ENCODE measurements at places on chromosomes 4 and X.

DNA sequence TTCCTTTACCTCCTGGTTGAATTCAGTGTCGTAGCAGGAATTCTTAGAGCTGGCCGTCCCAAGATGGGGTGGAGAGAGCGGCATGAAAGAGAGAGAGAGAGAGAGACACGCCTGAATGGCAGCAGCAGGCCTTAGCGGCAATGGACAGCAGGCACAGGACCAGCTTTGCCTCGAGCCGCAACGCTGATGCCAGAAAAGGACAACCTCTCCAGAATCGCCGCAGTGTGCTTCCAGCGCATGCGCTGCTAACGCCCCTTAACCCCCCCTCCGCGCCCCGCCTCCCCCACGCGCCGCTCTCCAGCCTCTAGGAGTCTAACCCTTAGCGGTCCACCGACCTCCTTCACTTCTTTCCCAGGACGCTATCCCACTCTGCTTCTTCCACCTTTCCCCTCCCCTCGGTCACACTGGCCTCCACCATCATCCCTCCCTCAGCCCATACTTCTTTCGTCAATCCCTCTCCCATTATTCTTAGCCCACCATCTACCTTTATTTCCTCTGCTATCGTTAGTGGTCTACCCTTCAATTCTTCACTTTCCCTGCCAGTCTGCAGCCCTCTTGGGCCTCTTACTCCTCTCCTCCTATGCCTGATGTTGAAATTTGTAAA lies 10.5 kb upstream of the ZCCHC13 start:
- DNase-seq, result no peak

DNA sequence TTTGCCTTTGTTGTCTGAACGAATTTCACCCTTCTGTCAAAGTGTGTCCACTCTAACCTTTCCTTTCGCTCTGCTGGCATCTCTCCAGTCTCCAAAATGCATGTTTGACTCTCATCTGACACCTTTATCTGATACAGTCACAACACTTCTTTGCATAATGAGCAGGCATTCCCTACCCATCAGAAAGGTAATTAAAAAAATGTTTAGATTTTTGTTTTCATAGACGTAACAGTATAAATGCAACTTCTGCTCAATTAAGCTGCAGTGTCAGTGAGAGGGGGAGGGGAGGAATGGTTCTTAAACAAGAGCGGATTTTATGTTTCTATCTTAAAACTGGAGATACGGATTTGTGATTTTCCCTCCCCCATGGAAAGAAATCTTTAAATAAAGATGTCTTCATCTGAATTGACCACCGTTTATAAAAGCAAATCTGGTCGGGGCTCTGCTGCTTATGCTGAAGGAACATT lies 70.2 kb downstream of the CXXC4 start:
- no peak for DNase-seq

GRCh38 chr4:163612762-163613161 lies 118.3 kb downstream of the TMA16 start:
- no peak for DNase-seq

DNA sequence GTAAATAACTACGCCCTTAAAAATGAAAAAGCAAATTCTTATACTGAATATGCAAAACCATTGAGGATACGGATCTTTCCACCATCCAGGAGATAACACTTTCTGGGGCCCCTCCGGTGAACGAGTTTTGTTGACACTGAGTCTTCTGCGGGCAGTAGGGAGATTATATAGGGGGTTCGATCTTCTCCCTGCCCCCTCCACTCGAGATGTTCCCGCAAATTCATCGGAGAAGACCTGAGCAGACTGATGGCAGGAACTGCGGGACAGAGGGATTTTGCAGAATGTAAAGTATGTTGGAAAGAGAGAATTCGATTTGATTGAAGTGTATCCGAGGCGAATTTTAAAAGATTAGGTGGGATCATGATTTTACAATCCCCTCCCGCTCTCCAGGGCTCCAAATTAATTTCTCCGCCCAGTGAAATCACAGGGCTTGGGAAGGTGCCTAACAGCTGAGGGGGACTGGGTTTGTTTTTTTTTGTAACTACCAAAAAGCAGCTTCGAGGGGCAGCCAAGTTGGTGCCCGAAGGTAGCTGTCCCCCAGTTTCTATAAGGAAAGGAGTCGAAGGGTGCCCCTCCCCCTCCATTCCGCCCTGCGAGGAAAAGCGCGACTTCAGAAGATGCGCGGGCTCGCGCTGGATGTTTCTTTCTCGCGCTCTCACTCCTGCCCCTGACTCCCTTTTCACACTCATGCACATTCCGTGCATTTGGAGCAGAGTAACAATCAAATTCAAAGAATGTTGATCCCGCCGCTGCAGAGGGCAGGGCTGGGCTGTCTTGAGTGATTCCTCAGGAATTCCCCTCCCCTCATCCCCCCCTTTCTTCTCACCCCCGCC lies 1.2 kb downstream of the TMEM255A start:
- no peak for DNase-seq

GRCh38 chr4:105147553-105148161 lies 981 bp downstream of the TET2 start:
- no peak for DNase-seq

DNA sequence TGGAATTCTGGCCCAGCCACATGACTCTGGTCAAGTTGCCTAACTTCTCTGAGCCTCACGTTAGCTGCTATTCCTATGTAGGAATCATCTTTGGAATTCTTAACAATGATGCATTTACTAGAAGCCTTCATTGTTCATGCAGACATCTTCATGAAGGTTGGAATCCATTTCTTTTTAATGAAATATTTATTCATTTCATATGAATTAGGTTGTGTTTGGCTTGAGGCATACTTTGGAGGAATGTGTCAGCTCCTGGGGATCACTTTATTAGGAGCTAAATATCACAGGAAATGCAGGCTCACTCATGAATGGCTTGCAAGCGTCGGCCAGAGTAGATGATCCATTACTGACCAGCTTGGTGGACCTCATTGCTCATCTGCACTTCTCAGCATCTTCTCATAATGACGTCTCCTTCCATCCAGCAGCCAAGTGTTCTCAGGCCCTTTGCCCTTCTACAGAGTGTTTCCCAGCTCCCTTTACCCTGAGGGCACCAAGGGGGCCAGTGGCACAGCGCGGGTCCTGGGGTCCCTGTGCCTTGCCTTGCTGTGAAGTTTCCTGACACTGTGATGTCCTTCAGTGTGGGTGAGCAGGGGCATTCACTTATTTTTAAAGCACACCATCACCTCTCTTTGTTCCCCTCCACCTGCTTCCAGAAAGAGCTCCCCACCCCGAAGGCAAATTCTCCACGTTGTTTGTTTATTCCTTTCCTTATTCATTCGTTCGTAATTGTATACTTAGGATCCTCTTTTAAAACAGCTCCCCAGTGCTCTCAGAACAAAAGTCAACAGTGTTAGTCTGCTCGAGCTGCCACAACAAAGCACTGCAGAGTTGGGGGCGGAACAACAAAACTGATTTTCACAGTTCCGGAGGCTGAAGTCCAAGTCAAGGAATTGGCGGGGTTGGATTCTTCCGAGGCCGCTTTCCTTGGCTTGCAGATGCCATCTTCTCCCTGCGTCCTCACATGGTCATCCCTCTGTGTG lies 106.8 kb downstream of the STK32B start:
- DNase-seq, result no peak

DNA sequence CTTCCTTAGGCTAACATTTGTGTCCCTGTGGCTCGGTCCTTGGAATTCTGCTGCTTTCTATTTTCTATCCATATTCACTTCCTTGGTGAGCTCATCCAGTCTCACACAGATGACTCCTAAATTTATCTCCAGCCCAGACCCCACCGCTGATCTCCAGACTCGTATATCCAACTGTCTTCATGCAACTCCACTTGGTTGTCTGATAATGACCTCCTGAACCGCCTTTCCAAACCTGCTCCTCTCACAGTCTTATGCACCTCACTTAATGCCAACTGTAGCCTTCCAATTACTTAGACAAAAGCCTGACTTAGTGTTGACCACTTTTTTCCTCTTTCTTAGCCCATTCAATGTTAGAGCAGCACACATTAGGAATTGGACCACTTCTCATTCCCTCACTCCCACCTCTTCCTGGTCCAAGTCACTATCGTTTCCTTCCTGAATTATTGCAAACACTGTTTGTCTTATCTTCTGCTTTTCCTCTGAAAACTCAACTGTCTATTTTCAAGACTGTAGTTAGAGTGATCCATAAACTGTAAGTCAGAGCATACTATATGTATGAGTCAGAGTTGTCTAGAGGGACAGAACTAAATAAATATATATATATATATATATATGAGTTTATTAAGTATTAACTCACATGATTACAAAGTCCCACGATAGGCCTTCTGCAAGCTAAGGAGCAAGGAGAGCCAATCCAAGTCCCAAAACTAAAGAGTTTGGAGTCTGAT lies 292.5 kb downstream of the UNC5C start:
- DNase-seq, result no peak

GRCh38 chr4:117264072-117264471 lies 178.7 kb upstream of the TRAM1L1 start:
- DNase-seq, result no peak

DNA sequence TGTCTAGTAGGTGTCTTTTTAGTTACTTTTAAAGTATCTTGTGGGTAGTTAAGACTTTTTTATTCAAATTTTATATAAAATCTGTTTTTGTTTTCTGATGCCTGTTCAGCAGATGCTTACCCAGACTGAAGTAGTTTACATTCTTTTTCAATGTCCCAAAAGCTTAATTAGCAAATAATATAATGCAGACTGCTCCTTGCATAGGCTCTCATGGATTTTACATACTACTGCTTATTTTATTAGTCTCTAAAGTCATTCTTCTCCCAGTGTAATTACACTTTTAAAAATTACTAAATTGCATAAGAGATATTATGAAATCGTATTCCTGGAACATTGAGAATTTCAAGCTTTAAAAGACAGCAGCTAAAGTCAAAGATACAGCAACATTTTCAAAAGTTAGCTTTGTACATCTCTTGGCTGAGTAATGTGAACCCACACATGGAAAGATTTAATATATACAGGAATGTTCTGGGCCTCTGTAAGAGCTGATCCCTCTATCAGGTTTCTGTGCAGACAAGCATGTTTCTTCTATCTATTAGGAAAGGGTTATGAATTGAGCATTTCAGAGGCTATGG lies 148.4 kb upstream of the SPRY1 start:
- no peak for DNase-seq

- no peak for DNase-seq
These were observed at the start of gene PRICKLE3 for GRCh38 chrX:49186125-49187027. TSS of gene PRICKLE3 (minus strand) at chrX:49186373. CDS start at chrX:49186297, 76 bp downstream.

- DNase-seq, result no peak
These were observed 103.8 kb downstream of the SHOX start for GRCh38 chrX:734362-734761.

DNA sequence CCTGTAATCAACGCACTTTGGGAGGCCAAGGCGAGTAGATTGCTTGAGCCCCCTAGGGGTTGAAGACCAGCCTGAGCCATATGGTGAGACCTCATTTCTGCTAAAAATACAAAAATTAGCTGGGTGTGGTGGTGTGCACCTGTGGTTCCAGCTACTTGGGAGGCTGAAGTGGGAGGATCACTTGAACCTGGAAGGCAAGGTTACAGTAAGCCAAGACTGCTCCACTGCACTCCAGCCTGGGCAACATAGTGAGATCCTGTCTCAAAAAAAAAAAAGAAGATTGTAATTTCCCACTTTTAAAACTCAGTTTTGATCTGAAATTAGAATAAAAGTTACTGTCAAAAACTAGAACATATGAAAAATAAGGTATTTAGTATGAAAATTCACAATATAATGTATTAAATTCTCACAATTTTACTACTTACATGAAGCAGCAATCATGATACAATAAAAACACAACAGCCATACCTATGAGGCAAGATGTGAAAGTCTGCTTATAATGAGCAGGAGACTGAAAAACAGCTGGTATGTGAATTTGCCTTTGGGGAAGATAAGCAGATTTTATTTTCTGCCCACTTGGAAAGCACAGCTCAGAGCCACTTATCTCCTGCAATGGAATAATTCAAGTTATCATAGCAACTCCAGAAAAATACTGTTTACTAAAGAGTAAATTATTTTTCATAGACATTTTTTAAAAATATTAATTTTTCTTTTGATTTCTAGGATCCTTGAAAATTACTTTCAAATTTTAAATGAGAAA lies 50.6 kb downstream of the ZGRF1 start:
- no peak for DNase-seq

DNA sequence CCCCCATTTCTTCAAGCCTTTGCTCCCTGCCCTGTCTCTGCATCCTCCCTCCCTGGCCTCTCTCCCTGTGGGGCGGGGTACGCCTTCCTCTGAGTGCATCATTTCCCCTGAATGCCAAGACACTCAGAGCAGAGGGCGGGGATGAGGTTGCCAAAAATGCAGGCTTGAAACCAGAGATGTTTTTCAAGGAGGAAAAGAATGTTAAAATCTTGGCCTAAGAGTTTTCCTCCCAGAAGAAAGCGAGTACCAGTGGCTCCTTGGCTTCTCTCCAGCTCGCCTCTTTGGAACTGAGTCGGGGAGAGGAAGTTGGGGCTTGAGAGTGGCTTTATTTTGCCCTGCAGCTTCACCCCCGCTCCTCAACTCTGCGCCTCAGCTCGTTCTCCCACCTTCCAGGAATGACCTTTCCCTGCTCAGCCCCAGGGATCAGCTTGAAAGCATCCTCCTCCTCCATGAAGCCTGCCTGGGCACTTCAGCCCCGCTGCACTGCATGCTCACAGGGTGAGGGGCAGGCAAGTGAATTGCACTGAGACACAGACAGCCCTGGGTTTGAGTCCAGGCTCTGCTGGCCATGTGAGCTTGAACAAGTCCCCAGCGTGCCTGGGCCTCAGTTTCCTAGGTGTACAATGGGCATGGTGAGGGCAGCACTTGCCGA lies 57.5 kb upstream of the SORCS2 start:
- no peak for DNase-seq

DNA sequence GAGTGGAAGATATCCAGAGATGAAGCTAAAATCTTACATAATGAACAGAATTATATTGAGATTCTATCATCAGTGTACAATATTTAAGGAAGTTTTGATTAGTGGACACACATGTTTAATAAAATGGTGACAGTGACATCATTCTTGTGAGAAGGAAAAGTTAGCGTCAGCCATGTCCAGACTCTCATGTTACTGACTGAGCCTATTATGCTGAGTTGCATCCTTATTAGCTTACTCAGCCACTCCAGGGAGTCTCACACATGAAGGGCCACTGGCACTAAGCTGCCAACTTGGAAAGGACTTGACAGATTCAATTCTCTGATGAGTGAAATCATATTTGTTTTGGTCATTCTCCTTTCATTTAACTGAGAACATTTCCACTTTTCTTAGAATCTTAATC lies 170.6 kb downstream of the BANK1 start:
- DNase-seq, result no peak

GRCh38 chrX:105515561-105515960 lies 295.1 kb upstream of the TEX13A start:
- no peak for DNase-seq

DNA sequence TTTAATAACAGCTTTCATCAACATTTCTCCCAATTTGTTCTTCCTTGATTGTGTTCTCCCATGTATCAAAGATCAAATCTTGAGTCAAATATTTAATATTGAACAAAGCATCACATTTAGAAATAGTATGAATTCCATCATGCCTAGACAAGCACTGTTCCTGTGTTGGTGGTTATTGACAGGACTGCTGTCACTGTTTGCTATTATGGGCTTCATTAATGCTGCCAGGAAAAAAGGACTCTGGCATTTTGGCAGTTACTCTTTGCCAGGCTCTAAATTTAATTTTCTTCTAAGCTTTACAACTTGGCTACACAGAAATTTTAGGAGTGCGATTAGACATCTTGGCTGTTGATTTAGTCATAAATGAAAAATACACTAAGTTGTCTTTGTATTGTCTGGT lies 295.9 kb upstream of the NRK start:
- DNase-seq, result no peak
